GM13977 (cell line): ENCODE measurements at places on chromosomes 6 and 20.

DNA sequence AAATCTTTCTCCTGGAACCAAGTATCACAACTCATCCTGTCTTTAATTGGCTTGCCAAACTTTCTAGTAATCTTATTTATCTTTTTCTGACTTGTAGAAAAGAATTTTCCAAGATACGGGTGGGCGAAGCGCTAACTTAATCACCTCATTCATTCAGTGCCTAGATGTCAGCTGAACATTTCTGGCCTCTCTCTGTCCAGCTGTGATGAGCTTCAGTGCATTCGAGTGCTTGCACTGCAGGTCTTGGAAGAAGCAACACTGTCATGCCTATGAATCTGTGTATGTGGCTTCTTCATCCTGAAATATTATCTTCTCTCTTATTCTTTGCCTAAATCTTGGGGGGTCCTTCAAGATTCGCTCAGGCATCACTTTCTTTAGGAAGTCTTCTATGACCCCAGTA lies 16.3 kb upstream of the ENPP1 start:
- no peak for DNase-seq

DNA sequence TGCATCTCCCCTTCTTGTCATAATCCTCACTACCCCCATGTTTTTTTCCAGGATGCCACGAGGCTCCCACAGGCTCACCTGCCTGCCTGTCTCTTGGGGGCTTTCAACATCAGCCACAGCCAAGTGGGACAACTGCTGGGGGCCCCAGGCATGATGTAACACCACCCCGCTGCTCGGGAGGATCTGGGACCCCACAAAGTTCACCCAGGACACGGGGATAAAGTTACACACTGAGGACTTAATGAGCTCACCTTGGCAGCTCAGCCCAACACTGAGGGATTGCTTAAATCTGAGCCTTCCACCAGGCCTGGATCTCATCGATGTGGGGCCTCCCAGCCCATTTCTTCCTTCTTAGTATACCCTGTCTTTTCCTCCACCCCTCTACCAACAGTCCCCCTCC lies 56.4 kb upstream of the NNAT start:
- no peak for DNase-seq

DNA sequence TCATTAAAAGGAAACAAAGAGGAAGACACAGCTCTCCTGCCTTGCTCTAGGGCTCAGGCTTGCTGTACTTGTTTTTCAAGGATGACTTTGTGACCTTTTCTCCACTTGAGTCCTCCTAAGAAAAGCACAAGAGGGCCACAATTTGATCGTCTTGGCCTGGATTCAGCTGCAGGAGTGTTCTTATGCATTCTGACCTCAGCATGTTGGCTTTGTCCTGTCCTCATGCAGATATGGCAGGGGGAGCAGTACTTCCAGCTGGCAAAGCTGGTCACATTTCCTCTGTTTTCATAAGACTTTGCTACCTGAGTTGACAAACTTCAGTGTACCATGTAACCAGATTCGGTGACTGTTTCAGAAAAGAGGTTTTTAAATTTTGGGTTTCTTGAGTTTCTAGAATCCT lies 30.8 kb downstream of the KDM1B start:
- DNase-seq: no peak

GRCh38 chr20:57480444-57481160 lies 44.3 kb downstream of the CTCFL start:
- peak; percentile 81 for DNase-seq

- DNase-seq: no peak
Observed at GRCh38 chr20:61308477-61308774, 56.4 kb downstream of the CDH4 start.

DNA sequence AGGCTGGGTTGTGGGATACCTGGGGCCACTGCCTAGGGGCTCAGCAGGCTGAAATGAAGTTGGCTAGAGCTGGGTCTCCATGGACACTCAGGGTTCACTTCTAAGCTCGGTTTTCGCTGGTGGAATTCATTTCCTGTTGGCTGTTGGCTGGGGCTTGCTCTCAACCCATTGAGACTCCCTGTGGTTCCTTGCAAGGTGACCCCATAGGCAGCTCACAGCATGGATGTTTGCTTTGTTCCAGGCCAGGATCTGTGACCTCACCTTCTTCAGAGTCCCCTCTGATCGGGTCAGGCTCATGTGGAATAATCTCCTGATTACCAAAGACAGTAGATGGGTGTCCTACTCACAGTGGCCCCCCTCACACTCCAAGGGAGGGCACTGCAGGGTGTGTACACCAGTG lies 229.3 kb downstream of the QKI start:
- DNase-seq: no peak

GRCh38 chr6:159468994-159469393 lies 224.0 kb downstream of the SOD2 start:
- DNase-seq: no peak

- no peak for DNase-seq
Observed at GRCh38 chr20:24835195-24835594, 113.9 kb upstream of the CST7 start.

GRCh38 chr6:144153260-144153659 lies 2.9 kb downstream of the STX11 start:
- DNase-seq: no peak

DNA sequence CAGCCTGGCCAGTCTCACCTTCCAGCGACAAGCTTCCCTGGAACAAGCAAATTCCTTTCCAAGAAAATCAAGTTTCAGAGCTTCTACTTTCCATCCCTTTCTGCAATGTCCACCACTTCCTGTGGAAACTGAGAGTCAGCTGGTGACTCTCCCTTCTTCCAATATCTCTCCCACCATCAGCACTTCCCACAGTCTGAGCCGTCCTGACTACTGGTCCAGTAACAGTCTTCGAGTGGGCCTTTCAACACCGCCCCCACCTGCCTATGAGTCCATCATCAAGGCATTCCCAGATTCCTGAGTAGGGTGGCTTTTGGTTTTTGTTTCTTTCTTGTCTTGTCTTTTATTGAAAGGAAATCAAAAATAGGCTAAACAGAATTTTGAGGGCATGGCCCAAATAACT lies 24.3 kb downstream of the MYCT1 start:
- no peak for DNase-seq

DNA sequence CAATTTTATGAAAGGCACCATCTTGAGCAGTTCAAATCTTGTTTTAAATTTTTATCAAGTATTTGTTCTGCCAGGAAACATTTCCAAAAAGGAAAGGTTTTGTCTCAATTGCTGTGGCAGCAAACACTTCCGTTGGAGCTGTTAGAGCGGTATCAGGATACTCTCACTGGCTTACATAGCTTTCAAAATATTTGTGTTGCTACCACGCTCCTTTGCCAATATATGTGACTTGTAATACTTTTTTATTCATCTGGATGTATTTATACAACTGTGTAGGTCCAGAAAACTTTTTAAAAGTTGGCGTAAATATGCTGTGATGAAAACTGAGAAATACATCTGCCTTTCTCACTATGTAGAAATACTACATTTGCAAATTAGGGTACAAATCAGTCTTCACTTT lies 37.8 kb upstream of the NHSL1 start:
- no peak for DNase-seq

DNA sequence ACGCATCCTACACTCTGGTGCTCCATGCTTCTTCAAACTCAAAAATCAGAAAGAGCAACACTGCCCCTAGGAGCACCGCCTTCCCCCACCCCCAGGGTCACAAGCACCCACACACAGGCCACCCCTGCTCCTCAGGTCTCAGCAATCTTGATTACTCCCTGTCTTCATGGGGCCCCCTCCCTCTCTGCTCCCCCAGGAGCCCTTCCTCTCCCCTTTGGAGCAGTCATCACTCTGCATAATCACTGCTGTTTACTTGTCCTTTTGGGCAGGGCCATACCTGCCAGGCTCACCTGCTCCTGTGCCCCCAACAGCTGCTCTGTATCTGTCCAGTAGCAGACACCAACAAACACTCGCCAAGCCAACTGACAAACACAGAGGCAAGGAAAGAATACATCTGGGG lies 7.6 kb upstream of the SYNDIG1 start:
- no peak for DNase-seq

DNA sequence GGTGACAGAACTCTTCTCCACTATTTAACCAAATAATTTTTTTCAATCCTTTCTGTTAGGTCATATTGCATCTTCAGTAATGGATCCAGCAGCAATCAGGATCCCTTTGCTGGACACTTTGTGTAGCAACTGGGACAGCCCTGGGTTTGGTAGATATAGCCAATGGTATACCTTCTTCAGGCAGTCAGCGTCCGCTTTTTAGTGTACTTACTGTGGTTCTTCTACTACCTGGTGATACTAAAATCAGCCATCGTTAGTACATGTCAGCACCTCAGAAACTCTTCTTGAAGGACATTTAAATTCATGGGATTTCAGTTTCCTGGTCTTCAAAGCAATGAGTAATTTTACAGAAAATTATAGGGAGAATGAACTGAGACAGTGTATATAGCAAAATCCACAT lies 93.5 kb downstream of the ADGRG6 start:
- DNase-seq: no peak

- no peak for DNase-seq
Observed at GRCh38 chr6:67630146-67630545, 1004.9 kb upstream of the ADGRB3 start.

- DNase-seq: no peak
Observed at GRCh38 chr20:13654463-13655023, 15.8 kb upstream of the TASP1 start.

DNA sequence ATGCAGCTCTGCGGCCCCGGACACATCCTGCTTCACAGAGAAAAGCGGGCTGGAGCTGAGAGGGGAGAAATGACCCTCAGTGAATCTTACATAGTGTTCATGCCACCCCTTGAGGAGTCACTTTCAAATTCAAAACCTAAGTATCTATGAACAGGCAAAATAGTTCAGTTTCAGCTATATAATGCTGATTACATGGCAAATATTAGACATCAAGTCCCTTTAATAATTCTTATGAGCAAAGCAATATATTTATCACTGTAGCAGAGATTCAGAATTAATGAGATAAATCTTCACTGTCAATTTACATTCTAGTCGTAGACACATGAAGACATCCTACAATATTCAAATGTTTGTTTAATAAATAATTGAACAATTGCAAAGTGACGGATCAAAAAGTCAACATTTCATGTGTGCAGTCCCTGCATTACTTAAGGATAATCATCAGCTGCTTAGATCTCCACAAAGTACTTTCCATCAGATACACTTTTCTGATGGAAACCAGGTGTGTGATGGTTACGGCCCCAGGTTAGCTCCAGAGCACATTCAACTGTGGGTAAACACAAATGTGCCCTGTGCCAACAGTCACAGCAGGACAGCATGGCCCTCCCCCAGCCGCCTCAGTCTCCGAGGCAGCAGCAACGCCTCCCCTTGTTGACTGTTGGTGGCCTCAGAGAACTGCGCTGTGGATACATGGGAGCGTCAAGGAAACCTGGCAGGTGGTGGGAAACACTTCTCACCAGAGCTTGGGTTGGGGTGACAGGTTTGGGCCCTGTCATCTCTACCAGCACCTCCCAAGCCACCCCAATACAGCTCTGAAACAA lies 787 bp upstream of the PRR18 start:
- DNase-seq: no peak

GRCh38 chr6:39884696-39885095 lies 49.6 kb downstream of the MOCS1 start:
- no peak for DNase-seq

DNA sequence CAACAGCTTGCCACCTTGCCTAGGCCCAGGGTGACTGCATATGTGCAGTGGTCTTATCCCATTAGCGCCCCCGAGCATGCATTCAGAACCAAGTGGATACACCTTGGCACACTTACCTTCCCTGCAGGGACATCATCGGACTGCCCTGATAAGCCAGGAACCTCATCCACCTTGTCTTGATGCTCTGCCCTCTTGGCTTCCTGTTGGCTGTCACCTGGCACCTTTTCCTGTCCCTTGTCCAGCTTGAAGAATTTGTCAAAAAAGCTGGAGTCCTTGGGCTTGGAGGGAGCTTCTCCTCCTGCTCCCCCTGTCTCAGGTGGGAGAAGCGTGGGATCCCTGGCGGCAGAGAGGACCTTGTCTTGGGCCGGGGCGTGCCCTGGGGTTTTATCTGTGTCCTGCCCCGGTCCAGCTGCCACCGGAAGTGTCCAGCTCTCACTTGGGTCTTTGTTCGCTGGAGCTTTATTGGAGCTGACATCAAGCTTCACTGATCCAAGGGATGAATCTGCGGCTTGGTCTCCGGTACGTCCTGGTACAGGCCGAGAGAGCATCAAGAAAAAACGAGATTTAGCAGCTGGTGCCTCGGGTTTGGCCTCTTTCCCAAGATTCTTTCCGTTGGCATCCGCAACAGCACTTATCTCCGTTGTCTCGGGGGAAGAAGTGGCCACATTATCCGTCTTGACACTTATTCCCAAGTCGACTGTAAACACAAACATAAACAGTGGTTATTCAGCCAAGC lies 42.0 kb downstream of the BCAS1 start:
- no peak for DNase-seq

DNA sequence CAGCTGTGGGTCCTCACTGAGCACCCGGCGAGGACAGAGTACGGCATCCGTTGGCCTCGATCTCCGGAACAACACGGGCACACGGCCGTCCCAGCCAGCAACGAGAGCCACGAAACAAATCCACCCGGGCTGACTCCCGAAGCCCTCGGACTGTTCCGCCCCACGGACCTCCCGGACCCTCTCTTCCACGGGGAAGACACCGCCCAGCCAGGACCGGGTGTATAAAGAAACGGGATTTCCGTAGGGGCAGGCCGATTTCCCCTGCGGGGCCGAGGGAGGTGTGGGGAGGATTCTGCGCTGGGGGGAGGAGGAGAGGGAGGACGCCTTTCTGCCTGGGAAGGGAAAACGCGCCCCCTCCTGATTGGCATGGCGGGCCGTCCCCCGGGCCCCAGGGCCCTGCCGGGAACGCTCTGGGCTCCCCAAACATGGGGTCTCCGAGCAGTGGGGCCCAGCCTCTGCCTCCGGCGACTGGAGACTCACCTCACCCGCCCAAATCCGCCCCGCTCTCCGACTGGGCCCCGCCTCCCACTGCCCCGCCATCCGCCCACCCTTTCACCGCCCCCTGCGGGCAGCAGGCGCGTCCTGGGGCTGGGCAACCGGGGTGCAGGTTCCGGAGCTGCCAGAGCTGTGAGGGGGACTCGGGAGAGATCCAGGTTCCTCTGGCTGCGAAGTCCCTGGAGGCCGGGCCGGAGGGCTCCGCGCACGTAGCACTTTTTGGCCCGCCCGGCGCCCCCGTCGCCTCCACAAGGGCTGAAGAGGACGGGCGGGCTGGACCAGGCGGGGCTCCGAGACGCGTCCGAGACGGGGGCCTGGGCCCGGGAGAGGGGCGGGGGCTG lies 679 bp upstream of the PPDPF start:
- DNase-seq: peak; percentile 84

DNA sequence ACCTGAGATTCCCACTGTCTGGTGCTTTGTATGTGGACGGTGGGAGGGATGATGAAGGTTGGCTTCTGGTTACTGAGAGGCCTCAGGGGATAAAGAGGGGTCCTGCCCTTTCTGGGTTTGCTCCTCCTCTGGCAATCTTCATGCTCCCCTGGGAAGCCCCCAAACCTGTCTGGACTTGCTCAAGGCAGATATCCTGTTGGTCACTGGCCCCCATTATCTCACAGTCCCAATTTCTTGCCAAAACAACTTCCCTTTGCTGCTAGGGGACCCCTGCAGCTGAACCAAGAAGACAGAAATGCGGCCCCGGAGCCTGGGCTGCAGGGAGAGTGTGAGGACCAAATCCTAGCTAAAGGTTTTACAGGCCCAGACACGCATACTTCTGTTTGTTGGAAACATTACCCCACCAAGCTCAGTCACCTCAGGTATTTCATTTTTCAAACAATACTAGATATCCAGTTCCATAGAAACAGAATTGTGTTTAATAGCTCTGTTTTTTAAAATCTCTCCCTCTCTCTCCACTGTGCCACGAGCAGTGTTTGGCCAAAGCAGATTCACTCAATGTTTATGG lies 63.4 kb upstream of the MRPS10 start:
- no peak for DNase-seq
